HEK293T (cell line): ENCODE measurements at places on chromosomes 5 and 9.

GRCh38 chr9:120362446-120362845 is 217.5 kb downstream of the CDK5RAP2 start:
- no peak for DNase-seq

DNA sequence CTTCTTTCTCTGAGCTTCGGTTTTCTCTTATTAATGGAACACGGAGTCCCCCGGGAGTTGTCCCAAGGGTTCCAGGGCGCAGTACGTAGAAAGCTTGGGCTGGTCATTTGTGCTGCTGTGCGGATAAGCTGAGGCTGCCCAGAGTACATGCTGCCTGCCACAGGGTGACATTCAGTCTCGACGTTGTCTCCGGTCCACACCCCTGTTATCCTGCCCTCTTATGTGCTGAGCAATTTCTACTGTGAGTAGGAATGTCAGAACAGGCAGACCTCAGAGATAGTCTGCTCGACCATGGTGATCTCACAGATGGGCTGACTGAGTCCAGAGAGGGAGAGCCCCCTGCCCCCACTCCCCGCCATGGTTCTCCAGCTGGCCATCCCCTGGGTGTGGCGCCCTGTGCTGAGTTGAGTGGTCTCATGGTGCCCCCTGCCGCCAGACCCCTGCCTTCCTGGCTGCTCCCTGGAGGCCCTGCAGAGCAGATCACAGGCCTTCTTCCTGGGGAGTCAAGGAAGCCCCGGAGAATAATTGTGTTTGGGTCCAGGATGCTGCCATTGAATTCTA is 124.0 kb downstream of the RGS3 start:
- DNase-seq = peak; percentile 45

GRCh38 chr5:78109891-78110324 is 184.6 kb downstream of the AP3B1 start:
- DNase-seq = no peak

GRCh38 chr9:30796764-30797163 is 1587.7 kb upstream of the ACO1 start:
- no peak for DNase-seq

- DNase-seq = no peak
These were observed 34.1 kb downstream of the ETF1 start for GRCh38 chr5:138508958-138509357.

DNA sequence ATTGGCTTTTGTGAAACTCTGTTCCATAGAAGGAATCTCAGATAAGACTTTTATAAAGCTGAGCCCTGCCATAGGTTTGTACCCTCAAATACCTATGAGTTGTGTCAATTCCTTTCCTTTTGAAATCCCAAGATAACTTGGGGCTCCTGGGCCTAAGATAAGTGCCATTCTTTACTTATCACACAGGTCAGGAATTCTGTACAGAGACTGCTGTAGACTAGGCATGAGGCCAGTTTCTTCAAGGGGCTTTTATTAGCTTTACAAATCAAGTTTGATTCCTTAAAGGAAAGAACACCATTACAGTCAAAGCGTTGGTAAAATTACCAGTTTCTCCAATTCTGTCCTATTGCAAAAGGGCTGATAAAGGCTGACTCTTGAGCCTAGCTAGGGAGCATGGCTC is 39.2 kb downstream of the SHC3 start:
- DNase-seq = no peak

DNA sequence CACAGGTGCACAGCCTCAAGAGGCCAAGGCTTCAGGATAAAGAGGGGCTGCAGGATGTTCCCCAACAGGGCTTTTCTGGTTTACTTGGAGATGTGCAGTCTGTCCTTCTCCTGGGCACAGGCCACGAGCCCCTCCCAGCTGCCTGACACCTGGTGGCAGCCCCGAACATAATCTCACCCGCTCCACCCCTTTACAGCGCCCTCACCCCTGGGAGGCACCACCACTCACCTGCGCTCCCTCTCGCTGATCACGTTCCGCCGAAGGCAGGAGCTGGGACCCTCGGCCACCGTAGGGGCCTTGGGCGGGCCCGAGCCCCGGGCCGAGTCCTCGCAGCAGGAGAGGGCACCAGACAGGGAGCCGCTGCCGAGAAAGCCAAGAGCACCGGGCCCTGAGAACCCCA is 514 bp downstream of the SOHLH1 start:
- DNase-seq = no peak

GRCh38 chr5:84411832-84412605 is 27.3 kb upstream of the EDIL3 start:
- no peak for DNase-seq

- no peak for DNase-seq
These were observed 2.8 kb upstream of the CCDC125 start for GRCh38 chr5:69335341-69335935.

DNA sequence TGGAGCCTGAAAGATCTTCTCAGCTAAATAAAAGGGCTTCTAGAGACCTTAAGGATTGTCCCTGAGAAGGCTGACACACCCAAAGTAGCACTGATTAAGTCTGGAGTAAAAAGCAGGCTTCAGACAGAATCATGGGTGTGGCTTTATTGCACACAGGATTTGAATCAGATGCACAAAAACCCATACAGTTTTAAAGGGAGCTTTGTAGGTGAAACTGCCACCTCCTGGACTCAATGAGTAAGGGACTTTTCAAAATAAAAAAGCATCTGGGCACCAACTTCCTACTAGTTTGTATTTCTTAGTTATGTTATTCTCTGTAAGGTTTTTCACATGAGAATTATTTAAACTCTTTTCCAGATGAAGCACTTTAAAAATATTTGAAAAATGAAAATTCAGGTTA is 129.4 kb downstream of the EDIL3 start:
- peak; percentile 15 for DNase-seq

DNA sequence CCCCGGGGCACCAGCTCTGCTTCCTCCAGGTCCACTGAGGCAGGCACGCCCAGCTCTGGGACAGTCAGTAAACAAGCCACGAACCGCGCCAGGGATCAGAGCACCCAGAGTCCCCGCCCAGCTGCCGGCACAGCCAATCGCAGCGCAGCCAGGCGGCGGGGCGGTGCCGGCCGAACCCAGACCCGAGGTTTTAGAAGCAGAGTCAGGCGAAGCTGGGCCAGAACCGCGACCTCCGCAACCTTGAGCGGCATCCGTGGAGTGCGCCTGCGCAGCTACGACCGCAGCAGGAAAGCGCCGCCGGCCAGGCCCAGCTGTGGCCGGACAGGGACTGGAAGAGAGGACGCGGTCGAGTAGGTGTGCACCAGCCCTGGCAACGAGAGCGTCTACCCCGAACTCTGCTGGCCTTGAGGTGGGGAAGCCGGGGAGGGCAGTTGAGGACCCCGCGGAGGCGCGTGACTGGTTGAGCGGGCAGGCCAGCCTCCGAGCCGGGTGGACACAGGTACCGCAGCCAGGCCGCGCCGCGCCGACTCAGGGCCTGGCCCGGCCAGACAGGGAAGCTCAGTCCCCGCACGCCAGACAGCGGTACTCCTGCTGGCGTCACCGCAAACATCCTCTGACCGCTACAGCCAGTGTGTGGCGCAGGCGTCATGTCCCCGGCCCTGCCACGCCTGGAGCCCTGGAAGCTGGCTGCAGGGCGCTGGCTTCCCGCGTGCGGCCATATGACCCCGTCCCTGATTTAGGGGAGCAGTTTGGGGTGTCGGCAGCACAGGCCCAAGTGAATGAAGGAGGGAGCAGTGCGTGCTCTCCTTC is at the start of gene CTSL:
TSS of gene CTSL (plus strand) at position 220 of the 810 bp plus-strand sequence. CDS start 1,485 bp downstream, outside the sequence.
- peak; percentile 79 for DNase-seq

GRCh38 chr5:58048954-58049353 is 410.9 kb downstream of the PLK2 start:
- no peak for DNase-seq

DNA sequence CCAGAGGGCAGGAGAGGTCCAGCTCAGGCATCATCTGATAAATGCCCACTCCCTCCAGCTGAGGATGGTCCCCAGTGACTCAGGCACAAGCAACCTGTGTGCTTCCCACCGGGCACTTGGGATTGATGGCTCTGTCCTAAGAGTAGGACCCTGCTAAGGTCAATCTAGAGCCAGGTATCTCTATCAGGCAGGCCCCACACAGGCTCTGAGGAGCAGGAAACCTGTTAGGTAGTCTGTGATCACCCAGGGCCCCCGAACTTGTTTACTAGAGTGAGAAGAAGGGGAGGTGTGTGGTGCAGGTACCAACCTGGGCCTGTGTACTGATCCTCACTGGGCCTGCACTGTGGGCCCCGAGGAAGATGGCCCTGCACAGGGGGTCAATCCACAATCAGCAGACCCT is 119.6 kb upstream of the FSTL4 start:
- DNase-seq = no peak

DNA sequence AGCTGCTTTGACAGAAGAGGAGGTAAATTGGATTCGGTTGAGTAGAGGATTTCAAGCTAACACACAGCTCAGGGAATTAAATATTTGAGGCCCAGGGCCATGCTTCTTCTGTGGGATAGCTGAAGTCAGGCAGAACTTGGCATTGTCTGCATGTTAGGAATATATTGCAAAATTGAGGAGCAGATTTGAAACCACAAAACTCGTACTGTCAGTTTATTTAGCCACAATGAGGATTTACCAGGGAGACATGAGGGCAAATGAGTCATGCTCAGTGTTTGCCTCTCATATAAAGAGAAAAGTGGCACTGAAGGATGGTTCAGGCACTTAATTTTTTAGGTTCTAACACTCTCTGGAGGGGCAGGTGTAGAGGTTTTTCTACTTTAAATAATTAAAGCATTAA is 83.0 kb upstream of the PRLR start:
- no peak for DNase-seq

GRCh38 chr9:129988607-129989361 is 54.2 kb downstream of the FNBP1 start:
- no peak for DNase-seq

DNA sequence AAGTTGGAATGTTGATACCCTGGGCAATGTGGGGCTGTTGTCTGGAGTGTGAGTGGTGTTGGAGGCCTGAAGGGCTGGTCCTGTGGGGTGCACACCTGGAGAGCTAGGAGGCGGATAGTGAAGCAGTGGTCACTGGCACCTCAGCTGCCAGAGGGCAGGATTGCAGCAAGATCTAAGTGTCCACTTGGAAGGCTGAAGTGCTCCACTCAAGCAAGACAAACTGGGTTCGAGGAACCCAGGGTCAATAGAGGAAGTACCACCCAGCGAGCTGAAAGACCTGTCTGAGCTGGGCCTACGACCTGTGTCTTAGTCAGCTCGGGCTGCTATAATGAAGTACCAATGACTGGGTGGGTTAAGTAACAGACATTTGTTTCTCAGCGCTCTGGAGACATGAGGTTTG is 39.7 kb upstream of the TJP2 start:
- DNase-seq = no peak

GRCh38 chr5:53819482-53819881 is 259.0 kb downstream of the NDUFS4 start:
- DNase-seq = no peak

DNA sequence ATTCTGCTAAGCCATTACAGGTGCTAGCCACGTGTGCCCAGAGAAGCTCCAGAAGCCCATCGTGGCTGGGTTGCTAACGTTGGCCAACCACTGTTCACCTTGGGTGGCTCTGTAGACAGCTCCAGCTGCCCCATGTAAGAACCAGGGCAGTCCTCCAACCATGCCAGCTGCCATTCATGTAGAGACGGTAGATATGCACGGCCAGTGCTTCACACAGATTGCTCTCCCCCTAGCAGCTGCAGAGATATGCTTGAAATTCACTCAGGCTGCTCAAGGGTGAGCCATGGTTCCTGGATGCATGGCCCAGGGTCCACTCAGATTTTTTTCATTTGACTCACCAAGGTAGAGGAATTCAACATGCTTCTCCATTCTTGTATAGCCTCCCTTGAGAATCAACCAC is 31.0 kb downstream of the GADD45G start:
- DNase-seq = no peak

GRCh38 chr9:86782831-86783230 is 164.5 kb downstream of the GAS1 start:
- DNase-seq = no peak

DNA sequence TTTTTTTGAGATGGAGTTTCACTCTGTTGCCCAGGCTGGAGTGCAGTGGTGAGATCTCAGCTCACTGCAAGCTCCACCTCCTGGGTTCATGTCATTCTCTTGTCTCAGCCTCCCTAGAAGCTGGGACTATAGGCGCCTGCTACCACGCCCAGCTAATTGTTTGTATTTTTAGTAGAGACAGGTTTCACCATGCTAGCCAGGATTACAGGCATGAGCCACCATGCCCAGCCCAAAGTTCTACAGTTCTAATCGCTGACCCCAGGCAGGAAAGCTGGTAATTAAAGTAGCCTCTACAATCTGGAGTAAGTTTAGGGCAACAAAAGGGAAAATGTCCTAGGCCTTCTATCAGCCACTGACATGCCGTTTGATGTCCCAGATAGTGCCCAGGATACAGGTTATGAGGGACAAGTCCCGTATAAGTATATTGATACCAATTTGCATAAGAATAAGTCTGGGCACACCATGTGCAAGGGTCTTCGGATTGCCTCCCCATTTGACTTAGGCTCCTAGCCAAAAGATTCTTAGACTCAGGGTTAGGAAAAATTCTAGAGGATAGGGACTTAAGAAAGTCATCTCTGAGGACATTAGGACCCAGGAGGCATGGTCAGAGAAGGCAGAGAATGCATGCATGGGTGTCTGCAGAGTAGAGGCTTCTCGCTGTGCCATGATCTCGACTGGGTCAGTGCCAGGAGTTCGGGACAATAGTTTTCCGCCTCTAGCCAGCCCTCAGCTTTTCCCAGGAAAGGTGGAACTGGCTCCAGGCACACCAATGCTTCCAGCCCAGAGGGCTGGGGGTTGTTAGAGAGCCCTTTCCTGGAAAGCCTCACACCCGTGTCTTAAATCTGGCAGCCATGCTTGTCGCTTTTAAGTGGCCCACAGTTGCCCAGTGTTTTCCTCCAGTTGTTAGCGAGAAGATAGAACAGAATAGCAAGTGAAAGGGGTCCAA is 1111.1 kb downstream of the TAF11L14 start:
- no peak for DNase-seq

DNA sequence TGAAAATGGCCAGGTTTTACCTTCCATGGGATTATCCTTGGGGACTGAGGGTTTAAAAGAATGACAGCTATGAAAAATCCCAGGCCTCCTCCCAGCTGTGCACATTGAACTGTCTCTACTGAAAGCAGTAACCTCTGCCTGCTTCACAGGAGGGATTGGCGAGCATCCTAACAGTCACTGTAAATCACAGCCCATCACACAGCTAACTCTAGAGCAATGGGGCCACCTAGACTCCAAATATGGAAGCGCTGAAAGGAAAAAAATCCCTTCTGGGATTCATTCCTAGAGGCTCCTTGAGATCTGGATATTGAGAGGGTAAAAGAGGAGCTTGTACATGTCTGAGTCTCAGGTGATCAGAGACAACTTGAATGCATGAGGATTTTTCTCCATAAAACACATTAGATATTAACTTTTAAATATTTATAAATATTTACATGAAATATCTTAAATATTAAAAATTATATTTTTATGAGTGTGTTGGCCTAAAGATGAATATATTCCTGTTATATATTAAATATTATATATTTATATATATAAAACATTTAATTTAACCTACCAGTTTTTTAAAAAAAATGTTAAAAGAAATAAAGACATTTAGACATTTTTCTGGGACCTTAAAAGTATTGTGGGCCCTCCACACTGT is 133.8 kb upstream of the SLC24A2 start:
- peak; percentile 81 for DNase-seq

- DNase-seq = no peak
These were observed 16.6 kb upstream of the STOM start for GRCh38 chr9:121386442-121387175.
